ENCODE measurements at places on chromosomes 7 and 10. TPM values are rescaled to one million over a fixed set of nuclear protein-coding genes. Genes with fewer than 3 reads are reported as not detected.

GRCh38 chr7:148540041-148540738 is 50.4 kb upstream of the C7orf33 start:
- H3K27me3 ChIP-seq: peaks cover 11% of the 10 kb centered on the region
- H3K4me3 ChIP-seq: no peak overlapping the region
- no peak for DNase-seq
- H3K27ac ChIP-seq: no peak overlapping the region

GRCh38 chr7:9082203-9082602 is 648.8 kb downstream of the NXPH1 start:
- H3K4me3 ChIP-seq: no peak overlapping the region
- peaks cover 13% of the 10 kb centered on the region for H3K4me1 ChIP-seq
- H3K36me3 ChIP-seq: no peaks in the 10 kb centered on the region
- H3K27ac ChIP-seq: no peak overlapping the region
- peaks cover 2% of the 10 kb centered on the region for H3K27me3 ChIP-seq

DNA sequence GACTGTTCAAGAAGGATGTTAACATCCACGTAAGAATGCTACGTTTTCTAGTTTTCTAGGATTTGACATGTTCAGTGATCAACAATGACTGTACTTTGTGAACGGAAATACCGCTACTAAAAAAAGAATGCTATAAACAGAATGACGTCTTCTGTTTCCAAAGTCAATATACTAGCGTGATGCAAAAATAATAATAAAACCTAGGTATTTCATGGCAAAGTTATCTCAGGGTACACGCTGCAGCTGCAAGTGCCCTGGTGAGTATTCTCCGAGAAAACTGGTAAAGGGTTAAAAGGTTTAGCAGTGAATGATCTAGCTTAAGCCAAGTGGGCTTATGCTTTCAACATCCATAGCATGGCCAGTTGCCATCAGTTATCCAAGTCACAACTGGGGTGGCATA is 653.3 kb upstream of the PFKP start:
- no peaks in the 10 kb centered on the region for H3K4me1 ChIP-seq
- H3K27me3 ChIP-seq: peaks cover 2% of the 10 kb centered on the region
- no peak overlapping the region for H3K4me3 ChIP-seq
- H3K27ac ChIP-seq: no peak overlapping the region
- H3K36me3 ChIP-seq: no peaks in the 10 kb centered on the region
- no peak for DNase-seq

DNA sequence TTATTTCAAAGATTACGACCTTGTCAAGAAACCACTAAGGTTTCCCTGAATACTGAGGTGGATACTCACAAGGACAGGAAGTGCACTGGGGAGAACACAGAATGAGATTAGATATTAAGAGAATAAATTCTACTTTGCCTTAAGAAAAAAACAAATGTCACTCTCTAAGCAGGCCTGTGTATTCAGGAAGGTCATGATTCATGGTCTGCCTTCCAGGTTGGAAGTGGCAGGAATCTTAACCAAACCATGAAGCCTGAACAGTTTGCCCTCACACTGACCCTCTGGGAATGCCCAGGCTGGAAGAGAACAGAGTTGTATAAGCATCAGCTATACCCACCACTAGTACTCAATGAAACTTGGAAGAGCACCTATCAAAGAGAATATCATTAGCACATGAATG is 227.6 kb downstream of the DGKI start:
- H3K27ac ChIP-seq: no peak overlapping the region
- H3K4me3 ChIP-seq: no peak overlapping the region
- H3K27me3 ChIP-seq: no peaks in the 10 kb centered on the region
- DNase-seq: no peak

DNA sequence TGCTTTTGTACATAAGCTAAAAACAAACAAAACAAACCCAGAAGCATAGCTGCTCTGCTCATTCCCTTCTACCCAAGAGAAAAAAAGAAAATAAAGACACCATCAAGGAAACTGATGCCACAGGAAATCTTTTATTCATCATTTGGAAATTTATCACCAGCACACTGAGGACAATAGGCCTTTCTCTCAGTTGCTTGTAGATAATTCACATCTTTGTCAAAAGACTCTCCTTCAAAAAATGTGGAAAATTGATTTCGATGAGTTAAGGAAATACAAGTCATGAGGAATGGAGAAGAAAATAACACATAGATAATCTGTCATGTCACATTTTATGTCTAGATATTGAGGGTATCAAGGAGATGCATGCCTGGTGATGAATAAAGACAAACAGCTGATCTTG is 53.5 kb downstream of the ZNF37A start:
- H3K27me3 ChIP-seq: no peaks in the 10 kb centered on the region
- peaks cover 7% of the 10 kb centered on the region for H3K36me3 ChIP-seq
- no peak for DNase-seq
- H3K4me1 ChIP-seq: no peaks in the 10 kb centered on the region
- no peak overlapping the region for H3K27ac ChIP-seq

GRCh38 chr7:41738336-41738735 is 35.4 kb upstream of the INHBA start:
- H3K4me1 ChIP-seq: peaks cover 5% of the 10 kb centered on the region
- no peak overlapping the region for H3K4me3 ChIP-seq
- no peak for DNase-seq
- H3K27ac ChIP-seq: no peak overlapping the region
- H3K36me3 ChIP-seq: no peaks in the 10 kb centered on the region

- H3K36me3 ChIP-seq: no peaks in the 10 kb centered on the region
- H3K27ac ChIP-seq: no peak overlapping the region
- no peaks in the 10 kb centered on the region for H3K4me1 ChIP-seq
- no peak for DNase-seq
- peaks cover 3% of the 10 kb centered on the region for H3K27me3 ChIP-seq
- H3K4me3 ChIP-seq: no peak overlapping the region
Observed at GRCh38 chr10:61262486-61263261, 190.5 kb downstream of the TMEM26 start.

GRCh38 chr10:66836057-66836456 is 89.8 kb upstream of the LRRTM3 start:
- H3K27me3 ChIP-seq: peaks cover 4% of the 10 kb centered on the region
- no peaks in the 10 kb centered on the region for H3K36me3 ChIP-seq
- peaks cover 32% of the 10 kb centered on the region for H3K4me1 ChIP-seq

- no peaks in the 10 kb centered on the region for H3K36me3 ChIP-seq
- no peak overlapping the region for H3K27ac ChIP-seq
- DNase-seq: no peak
- H3K27me3 ChIP-seq: no peaks in the 10 kb centered on the region
- H3K4me1 ChIP-seq: peaks cover 10% of the 10 kb centered on the region
Observed at GRCh38 chr10:124001391-124002148, 91.8 kb downstream of the CHST15 start.

GRCh38 chr10:93368210-93368609 is 113.9 kb downstream of the MYOF start:
- peaks cover 32% of the 10 kb centered on the region for H3K36me3 ChIP-seq
- no peak overlapping the region for H3K27ac ChIP-seq
- no peak for DNase-seq
- peaks cover 8% of the 10 kb centered on the region for H3K4me1 ChIP-seq

- peak; percentile 53 for DNase-seq
- H3K4me3 ChIP-seq: no peak overlapping the region
- peak overlapping the region; percentile 52 for H3K27ac ChIP-seq
Observed at GRCh38 chr10:91077549-91078071, 142.9 kb upstream of the PCGF5 start.

GRCh38 chr7:116097365-116098009 is 66.9 kb upstream of the TFEC start:
- no peak overlapping the region for H3K4me3 ChIP-seq
- no peak for DNase-seq
- no peaks in the 10 kb centered on the region for H3K36me3 ChIP-seq
- peaks cover 2% of the 10 kb centered on the region for H3K4me1 ChIP-seq
- H3K27ac ChIP-seq: no peak overlapping the region

OPALIN gene
- total RNA-seq: not detected

GDF2 gene
- total RNA-seq: not detected

FAM131B gene
- total RNA-seq: 6.1 TPM

SLC39A12 gene
- total RNA-seq: not detected

GDF10 gene
- 1.8 TPM for total RNA-seq

DNA sequence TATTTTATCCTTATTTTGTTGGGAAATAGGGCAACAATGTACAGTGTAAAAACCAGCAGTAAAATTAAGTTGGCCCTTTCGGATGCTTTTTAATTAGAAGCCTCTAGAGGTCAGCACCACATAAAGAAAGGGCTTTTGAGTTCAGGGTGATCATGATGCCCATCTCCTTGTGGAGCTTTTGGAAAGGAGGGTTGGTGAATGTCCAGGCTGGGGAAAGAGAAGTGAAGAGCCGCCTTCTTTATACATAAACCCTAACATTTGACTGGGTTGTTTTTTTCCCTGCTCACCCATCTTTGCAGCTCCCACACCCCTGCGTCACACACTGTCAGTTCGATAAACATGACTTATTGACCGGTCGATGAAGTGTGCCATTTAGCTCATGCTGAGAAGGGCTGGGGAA is 29.8 kb downstream of the MTURN start:
- DNase-seq: no peak
- H3K36me3 ChIP-seq: no peaks in the 10 kb centered on the region
- H3K4me1 ChIP-seq: peaks cover 47% of the 10 kb centered on the region
- no peak overlapping the region for H3K4me3 ChIP-seq
- no peak overlapping the region for H3K27ac ChIP-seq

DNA sequence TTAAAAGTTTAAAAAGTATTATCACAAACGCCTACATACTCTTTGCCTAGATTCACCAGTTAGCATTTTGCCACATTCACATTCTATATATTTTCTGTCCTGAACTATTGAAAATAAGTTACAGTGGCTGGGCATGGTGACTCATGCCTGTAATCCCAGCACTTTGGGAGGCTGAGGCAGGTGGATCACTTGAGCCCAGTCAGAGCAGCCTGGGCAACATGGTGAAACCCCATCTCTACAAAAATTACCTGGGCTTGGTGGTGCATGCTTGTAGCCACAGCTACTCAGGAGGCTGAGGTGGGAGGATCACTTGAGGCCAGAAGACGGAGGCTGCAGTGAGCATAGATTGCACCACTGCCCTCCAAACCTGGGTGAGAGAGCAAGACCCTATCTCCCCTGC is 5.3 kb downstream of the ARPC1A start:
- peaks cover 18% of the 10 kb centered on the region for H3K4me1 ChIP-seq
- H3K4me3 ChIP-seq: no peak overlapping the region
- DNase-seq: no peak
- no peaks in the 10 kb centered on the region for H3K27me3 ChIP-seq

UROS gene
- total RNA-seq: 63.2 TPM

ADAM8 gene
- 16.9 TPM for total RNA-seq

DNA sequence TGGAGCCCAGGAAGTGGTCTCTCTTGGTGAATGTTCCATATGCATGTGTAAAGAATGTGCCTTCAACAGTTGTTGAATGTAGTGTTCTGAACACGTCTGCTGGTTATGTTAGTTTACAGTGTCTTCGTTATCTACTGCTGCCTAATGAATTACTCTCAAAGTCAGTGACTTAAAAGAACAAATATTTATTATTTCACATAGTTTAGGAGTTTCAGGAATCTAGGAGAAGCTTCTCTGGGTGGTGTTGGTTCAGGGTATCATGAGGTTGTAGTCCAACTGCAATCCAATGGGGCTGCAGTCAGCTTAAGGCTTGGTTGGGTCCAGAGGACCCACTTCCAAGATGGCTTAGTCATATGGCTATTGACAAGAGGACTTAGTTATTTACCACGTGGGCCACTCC is 36.6 kb upstream of the IGFBP3 start:
- H3K36me3 ChIP-seq: peaks cover 2% of the 10 kb centered on the region
- no peaks in the 10 kb centered on the region for H3K27me3 ChIP-seq
- no peak overlapping the region for H3K27ac ChIP-seq
- H3K4me1 ChIP-seq: no peaks in the 10 kb centered on the region
- no peak overlapping the region for H3K4me3 ChIP-seq

MMP21 gene
- total RNA-seq: 0.23 TPM

DNA sequence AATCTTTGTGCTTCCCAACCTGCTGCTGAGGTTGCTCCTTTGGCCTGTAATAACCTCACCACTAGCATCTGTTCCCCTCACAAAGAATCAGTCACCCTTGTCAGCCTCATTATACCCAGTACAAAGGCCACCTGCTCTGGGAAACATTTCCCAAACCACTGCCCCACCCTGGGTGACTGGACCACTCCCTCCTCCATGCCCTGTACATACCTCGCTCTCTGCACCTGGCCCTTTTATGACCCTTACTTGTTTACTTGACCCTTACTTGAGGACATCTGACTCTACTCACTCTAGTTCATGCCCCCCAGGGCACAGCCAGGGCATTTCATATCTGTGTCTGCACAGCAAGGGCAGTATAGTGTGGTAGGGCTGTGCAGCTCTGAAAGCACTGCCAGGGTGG is 21.4 kb upstream of the AOC1 start:
- DNase-seq: no peak
- H3K4me3 ChIP-seq: no peak overlapping the region
- H3K27ac ChIP-seq: no peak overlapping the region
- H3K27me3 ChIP-seq: peaks cover 28% of the 10 kb centered on the region
- H3K36me3 ChIP-seq: no peaks in the 10 kb centered on the region

CYP26C1 gene
- 0.44 TPM for total RNA-seq

DNA sequence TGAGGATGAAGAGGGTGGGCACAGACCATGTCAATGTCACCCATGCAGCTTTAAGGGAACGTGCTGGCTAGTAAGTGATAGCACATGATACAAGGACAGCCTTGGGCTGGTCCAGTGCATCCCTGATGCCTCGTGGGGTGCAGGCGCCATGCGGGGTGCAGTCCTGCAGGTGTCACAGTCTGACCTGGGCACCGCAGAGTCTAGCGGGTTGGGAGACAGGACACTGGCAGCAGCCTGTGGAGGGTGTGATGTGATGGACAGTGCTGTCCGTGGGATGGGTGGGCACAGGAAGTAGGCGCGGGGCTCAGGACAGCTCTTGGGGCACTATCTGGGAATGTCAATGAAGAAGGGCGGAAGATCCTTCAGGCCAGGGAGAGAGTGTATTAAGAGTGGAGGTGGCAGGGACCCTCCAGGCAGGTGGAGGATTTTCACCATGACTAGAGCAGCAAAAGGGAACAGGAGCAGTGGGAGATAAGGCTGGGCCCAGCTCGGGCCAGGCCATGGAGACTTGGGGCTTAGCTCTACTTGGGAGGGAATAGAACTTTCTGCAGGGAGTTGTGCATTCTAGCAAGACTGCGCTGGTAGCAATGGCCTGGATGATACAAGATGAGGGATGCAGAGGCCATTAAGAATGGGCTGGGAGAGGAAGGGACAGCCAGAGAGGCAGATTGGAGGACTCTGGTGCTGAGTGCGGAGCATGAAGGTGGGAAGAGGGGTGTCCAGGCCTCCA is 122.5 kb downstream of the PTPN20 start:
- no peak overlapping the region for H3K27ac ChIP-seq
- H3K36me3 ChIP-seq: no peaks in the 10 kb centered on the region
- peaks cover 18% of the 10 kb centered on the region for H3K4me1 ChIP-seq
- DNase-seq: no peak

DNA sequence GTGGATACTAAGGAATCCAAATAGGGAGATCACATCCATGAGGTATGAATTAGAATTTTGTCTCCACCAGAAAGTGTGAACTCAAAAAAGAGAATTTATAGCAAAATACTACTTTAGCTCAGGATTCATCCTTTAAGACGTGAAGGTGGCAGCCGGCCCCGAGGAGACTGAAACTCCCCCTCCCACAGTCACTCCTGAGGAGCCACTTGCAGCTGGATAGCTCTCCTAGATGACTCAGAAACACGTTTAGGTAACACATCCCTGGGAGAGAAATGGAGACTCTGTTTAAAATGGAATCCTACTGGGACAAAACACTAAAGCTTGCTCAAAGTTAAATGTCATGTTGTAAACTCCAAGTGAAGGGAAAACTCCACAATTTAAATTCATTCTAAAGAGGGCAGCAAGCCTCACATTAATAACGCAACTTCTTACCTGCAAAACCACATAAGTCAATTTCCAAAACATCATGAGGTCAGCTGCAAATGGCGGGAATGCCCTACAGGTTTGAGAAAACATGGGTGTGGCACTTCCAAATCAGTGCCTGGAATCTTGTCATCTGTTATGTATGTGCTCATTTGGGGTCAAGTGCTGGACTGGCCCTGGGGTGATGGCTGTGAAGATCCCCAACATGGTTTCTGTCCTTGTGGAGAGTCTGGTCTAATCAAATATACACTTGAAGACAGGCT is 46.2 kb downstream of the ICA1 start:
- no peaks in the 10 kb centered on the region for H3K27me3 ChIP-seq
- H3K36me3 ChIP-seq: no peaks in the 10 kb centered on the region
- peak overlapping the region; percentile 26 for H3K27ac ChIP-seq
